Hematopoietic multipotent progenitor cell treated with erythropoietin and hydrocortisone succinate and interleukin-3 and kit ligand, for 15 days (in vitro differentiated cells): ENCODE measurements at places on chromosomes 2 and 18.
A peak's percentile ranks its signal among the peaks of the same experiment; 100 is the strongest.

DNA sequence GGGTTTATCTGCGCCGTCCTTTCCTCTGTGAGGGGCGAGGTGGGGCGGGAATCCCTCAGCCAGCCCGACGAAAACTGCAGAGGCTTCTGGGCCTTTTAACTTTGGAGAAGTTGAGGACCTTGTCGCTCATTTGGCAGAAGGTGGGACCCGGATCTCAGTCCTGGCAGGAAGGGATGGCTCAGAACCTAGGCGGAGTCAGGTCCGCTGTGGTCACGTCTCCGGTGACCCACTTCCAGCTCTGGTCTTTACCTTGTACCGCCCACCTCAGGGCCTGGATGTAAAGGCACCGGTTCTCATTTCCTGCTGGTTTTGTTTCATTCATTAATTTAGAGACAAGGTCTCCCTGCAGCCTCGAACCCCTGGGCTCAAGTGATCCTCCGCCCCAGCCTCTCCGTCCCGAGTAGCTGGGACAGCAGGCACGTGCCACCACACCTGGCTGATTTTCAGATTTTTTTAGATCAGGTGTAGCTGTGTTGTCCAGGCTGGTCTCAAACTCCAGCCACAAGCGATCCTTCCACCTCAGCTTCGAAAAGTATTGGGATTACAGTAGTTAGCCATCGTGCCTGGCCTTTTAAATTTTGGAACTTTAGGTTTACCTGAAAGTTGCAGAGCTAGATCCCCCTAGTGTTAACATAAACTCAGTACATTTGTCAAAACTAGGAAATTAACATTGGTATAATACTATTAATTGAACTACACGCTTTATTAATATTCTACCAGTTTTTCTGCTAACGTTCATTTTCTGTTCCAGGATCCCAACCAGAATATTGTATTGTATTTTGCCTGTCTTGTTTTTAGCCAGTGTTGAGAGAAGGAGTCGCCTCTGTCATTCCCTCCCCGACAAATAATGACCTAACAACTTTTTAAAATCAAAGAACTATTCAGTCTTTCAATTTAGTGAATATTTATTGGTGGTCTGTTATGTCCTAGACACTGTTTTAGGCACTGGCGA is 852 bp downstream of the POLI start:
- peak; percentile 38 for DNase-seq

DNA sequence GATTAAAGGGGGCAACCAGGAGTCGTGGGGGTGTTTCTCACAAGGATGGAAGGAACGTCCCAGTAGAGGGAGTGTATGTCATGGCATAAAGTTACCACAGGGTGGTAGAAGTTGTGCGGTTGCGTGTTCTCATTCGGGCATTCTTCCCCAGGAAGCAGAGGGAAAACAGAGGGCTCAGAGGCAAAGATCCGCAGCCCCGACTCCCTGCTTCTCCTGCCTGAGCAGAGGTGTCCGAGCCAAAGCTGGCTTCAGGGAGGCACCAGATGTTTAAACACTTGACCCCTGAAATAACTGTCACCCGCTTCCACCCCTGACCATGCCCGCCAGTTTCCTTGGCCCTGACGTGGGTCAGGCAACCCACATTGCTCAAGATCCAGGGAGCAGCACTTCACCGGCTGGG is 83.7 kb downstream of the EN1 start:
- no peak for DNase-seq

DNA sequence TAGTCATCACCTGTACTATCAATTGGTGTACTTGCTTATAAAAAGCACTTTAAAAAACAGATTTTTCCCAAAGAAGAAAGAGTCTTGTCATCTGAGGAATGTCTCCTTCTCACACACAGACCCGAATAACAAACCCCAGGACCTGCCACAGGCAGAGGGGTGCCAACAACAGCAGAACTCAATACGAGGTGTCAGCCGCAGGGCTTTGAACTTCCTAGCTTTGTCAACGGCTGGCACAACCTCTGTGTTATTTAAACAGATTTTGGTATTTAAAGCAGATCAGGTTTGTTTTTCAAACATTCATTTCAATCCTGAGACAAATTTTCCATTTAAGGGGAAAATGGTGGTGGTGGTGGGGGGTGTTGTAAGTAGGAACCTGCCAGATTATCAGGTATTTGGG is 138.4 kb upstream of the RIOK3 start:
- no peak for DNase-seq

DNA sequence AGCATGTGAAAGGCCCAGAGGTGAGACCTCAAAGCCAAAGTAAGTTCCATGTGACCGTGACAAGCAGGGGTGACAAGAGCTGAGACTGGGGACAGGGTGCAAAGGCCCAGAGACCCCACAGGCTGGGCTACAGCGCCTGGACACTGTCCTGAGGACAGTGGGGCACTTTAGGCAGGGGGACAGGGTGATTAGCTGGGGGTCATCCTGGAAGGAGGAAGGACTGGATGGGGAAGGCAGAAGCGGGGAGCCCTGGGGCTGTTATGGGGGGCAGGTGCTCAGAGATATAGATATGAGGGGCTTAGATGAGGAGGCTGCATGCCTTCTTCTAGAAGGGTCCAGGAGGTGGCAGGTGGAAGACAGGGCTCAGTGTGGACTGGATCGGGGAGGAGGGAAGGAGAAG is 31.5 kb downstream of the KIF1A start:
- no peak for DNase-seq

- no peak for DNase-seq
Observed at GRCh38 chr18:41371156-41372045, 583.6 kb upstream of the PIK3C3 start.

- DNase-seq, result no peak
Observed at GRCh38 chr2:102137138-102137537, 5.4 kb upstream of the IL1R1 start.

DNA sequence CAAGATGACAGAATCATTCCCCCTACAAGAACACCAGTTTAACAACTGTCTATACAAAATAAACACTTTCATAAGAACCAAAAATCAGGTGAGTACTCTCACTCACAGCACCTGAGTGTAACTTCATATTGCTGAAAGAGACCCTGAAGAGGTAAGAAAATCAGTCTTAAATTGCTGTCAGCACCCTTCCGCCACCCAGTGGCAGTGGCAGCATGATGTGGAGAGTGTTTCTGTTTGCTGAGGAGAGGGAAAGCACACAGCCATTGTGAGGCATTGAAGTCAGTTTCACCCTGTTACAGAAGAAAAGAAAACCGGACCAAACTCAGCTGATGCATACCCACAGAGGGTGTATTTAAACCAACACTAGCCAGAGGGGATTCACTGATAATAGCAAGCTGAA is 1240.8 kb upstream of the CRIM1 start:
- DNase-seq, result no peak
